ENCODE measurements at places on chromosomes 1 and 21.

DNA sequence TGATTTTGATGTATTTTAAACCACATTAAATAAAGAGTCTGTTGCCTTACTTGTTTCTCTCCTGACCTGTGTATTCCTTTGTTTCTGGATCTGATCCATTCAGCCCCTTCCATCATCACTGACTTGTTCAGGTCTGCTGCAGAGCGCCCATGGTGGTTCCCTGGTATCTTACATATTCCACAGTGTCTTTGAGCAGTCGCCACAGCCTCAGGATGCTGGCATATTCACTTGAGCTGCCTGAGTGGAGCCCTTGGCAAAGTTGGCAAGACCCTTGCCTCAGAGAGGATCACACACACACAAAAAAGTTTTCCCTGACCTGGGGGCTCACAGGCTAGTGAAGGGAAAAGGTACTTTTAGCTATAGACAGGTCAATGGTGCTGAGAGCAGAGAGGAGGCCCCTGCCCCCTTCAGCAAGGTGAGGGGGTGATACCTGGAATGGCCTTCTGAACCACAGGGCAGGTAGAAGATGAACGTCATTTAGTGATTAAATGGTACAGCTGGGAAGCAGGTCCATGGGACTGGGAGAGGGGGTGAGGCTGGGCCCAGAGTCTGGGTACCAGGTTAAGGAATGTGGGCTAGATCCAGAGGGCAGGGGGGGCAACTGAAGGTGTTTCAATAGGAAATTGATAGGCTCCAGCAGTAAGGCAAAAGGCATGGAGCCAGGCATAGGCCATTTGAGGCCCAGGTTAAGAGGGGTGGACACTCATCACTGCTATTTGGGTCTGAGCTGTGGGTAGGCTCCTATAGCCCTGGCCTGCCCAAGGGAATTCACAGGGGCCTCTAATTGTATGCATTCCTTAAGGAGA is 2.0 kb upstream of the CCDC28B start:
- DNase-seq, result no peak

GRCh38 chr1:44839576-44839975 is 3.5 kb downstream of the PTCH2 start:
- DNase-seq, result no peak

- DNase-seq, result peak; percentile 88
These were observed 148.4 kb downstream of the TLR5 start for GRCh38 chr1:222994511-222995235.

GRCh38 chr21:15837645-15838044 is 107.9 kb downstream of the USP25 start:
- no peak for DNase-seq

- DNase-seq, result no peak
These were observed 20.2 kb downstream of the SKI start for GRCh38 chr1:2248127-2248826.

DNA sequence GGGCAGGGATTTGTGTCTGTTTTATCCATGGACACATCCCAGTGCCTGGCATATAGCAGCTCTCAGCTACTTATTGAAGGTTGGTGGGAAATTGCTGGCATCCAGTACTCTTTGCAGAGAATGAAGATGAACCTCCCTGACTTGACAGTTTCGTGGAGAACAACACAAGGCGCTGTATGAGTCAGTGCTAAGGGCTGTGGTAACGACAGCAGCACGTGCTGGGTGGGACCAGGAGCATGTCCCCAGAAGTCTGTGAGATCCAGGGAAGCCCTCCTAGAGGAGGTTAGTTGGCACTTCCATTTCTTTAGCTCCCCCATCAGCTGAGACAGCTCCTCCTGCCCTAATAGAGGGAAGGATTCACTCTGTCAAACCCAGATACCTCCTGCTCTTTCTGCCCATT is 25.9 kb upstream of the IL19 start:
- DNase-seq, result peak; percentile 31

DNA sequence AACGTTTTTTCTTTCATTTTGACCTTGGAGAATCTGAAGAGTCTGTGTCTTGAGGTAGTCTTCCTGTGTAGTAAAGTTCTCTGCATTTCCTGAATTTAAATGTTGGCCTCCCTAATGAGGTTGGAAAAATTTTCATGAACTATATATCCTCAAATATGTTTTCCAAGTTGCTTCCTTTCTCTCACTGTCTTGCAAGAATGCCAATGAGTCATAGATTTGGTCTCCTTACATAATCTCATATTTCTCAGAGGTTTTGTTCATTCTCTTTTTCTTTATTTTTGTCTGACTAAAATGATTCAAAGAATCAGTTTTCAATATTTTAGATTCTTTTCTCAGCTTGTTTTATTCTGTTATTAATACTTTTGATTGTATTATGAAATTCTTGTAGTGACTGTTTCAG is 87.6 kb downstream of the DRAM2 start:
- DNase-seq, result peak; percentile 28

GRCh38 chr1:21572221-21572620 is 63.0 kb downstream of the ALPL start:
- no peak for DNase-seq

DNA sequence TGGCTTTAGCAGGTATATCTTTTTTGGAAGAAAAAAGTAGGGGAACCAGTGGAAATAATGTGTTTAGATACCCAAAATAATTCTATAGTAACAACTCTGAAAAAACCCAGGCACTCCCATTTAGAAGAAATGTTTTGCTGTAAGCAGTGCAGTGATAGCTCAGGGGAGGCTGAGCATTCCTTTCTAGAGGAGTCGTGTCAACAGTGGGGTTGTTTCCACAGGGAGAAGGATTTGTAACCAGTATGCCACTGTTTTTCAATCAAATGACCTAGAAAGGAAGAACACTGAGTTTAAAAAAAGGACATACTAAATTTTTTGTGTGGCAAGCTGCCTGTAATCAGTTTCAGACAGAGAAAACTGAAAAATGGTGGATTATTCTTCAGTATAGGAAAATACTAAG is 2.4 kb downstream of the PGD start:
- peak; percentile 32 for DNase-seq

GRCh38 chr1:206909883-206910318 is 11.8 kb downstream of the FCMR start:
- no peak for DNase-seq

GRCh38 chr21:17699524-17700189 is 87.0 kb upstream of the BTG3 start:
- DNase-seq, result no peak

DNA sequence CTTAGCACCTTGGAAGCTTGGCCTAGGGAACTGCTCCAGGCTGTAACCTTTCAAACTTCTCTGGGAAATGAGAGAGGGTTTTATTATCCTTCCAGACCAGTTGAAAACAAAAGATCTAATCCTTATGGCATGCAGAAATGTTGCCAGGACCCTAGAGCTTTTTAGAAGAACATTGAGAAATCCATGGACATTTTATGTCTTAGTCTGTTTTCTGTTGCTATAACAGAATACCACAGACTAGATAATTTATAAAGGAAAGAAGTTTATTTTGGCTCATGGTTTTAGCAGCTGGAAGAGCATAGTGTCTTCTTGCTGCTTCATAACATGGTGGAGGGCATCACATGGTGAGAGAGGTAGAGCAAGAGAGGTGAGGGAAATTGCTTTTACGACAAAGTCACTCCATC is 25.8 kb downstream of the OSBPL9 start:
- DNase-seq, result peak; percentile 59

GRCh38 chr1:53625766-53626520 is 113.0 kb downstream of the GLIS1 start:
- no peak for DNase-seq

- no peak for DNase-seq
These were observed 189.6 kb upstream of the ZRANB2 start for GRCh38 chr1:71270394-71270915.

DNA sequence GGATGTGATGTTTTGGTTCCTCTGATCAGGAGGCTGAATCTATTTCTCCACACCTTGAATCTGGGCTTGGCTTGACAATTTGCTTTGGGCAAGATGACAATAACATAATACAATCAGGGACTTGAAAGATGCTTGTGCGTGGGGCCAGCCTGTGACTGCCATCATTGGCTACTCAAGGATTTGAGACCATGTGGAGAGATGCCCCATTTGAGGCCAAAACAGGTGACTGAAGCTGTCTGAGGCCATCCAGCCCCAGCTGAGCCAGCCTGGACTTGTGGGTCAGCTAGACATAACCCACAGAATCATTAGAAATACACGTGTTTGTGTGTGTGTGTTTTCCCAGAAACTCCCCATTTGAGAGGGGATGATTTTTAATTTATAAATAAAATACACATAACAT is 421.5 kb downstream of the PTPRU start:
- DNase-seq, result no peak

- peak; percentile 32 for DNase-seq
These were observed 124.5 kb upstream of the DPYD start for GRCh38 chr1:98045211-98045766.

- DNase-seq, result no peak
These were observed 75.4 kb downstream of the VWA5B1 start for GRCh38 chr1:20366056-20366462.

DNA sequence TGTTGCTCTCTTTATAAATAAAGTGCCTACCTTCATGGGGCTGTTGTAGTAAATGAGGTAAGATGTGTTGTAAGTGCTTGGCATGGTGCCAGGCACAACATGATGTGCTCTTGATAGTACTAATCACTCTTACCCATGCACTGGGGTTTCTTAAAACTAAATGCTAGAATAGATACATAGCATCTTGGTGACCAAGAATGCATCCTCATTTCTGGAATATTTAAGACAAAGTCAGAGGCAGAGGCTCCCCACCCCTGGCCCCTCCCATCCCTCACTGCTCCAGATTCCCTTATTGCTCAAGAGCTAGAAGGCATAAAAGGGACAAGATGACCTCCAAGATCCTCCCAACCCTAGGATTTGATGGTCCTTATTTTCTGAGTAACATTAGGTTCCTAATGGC is 61.3 kb downstream of the GLUL start:
- no peak for DNase-seq

- no peak for DNase-seq
These were observed 75.8 kb downstream of the ALPL start for GRCh38 chr1:21585037-21585436.

DNA sequence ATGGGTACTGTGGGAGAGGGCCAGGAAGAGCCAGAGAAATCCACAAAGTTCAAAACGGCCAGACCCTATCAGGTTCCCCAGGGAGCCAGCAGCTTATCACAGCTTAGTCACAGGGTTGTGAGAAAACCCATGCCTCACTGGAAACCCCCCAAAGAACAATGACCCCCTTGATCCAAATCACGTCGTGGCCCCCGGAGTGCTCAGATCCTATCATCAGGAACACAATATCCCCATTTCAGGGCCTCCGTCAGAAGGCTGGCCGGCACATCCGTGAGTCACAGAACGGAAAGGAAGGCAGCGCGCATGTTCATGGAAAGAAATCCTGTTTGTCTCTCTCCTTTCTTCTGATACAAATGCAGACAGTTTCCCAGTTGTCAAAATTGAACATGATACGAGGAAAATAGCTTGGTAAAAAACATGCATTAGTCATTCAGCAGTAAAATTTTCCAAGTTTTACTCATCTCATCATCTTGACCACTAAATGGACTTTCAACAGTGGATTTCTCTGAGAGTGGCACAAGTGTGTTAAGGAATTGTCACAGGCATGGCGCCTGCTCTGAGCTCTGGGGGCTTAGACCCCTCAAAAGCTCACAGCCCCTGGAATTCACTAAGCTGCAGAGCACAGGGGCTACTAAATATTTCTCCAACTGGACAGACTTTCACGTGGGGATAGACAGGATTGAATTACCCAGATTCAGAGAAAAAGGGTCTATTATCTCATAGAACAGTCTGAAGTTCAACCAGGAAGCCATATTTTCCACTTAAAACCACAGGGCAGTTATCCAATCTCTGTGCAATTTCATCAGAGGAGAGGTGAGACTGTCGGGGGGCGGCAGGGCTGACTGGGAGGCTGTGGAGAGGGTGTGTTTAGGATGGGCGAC is 124.8 kb downstream of the RIPK4 start:
- peak; percentile 95 for DNase-seq

DNA sequence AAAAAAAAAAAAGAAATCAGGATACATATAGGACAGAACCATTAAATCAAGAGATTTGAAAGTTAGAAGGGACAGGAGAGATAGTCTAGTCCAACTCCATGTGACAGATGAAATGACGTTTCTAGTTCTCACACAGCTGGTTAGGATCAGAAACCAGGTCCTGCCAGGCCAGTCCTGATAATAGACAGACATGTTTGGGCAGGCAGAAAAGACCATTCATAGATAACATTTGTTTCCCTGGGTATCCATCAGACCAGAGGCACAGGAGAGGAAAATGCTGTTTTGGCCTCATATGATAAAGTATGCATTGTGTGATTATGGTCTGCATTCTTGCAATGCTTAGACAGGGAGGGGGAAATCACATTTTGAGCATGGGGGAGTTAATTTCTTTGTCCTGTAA is 29.3 kb downstream of the ZBTB8B start:
- no peak for DNase-seq

- peak; percentile 72 for DNase-seq
These were observed 61.3 kb downstream of the RAP1GAP start for GRCh38 chr1:21607549-21608529.

DNA sequence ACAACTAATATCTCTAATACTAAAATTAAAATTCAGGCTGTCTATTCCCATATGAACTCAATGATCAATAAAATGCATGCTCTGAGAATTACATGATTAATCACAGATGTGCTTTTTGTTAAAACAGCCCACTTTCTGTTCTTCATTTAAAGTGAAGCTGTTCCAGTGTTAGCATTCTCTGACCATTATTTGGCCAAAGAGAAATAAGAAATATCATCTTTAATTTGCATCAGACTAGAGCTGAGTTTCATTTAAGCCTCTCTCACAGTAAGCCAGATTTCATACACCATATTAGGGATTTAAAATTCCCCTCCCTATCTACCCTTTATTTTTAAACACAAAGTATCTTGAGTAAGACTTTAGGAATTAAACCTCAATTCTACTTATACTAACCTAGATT is 261.6 kb downstream of the TPR start:
- DNase-seq, result no peak

- peak; percentile 59 for DNase-seq
These were observed 2.7 kb upstream of the CD58 start for GRCh38 chr1:116573431-116574095.

DNA sequence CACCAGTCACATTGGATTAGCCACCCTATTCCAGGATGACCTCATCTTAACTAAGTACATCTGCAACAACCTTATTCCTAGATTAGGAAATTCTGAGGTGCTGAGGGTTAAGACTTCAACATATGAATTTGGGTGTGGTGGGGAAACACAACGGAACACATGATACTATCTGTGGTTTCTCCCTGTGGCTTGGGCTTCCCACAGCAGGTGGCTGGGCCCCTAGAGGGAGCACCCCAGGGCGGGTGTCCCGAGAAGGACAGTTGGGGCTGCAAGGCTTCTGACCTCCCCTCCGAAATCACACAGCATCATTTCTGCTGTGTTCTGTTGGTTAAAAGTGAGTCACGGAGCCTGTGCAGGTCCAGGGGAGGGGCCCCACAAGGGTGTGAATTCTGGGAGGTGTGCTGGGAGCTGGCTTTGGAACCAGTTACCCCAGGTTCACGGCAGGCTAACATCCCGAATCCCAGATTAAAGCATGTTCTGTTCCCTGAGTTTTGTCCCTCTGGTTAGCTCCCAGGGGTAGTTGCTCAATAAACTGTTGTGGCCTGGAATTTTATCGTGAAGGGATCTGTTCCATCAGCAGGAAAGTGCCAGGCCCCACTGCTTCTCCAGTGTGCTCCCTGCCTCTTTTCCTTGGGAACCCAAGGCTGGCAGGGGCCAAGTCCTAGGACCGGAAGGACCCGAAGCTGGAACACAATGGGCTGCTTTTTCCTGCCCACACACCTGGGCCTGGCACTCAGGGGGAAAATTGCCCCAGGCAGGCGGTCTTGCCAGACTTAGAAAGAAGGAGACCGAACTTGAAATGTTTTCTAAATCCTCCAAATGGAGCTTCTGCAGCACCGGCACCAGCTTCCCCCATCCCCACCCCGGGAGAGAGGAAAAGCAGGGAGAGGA is 154.0 kb upstream of the WNT4 start:
- DNase-seq, result peak; percentile 18

- no peak for DNase-seq
These were observed 245.4 kb downstream of the NPHP4 start for GRCh38 chr1:5746611-5747425.
